GM20000 (cell line): ENCODE measurements at places on chromosomes 12 and 14.

DNA sequence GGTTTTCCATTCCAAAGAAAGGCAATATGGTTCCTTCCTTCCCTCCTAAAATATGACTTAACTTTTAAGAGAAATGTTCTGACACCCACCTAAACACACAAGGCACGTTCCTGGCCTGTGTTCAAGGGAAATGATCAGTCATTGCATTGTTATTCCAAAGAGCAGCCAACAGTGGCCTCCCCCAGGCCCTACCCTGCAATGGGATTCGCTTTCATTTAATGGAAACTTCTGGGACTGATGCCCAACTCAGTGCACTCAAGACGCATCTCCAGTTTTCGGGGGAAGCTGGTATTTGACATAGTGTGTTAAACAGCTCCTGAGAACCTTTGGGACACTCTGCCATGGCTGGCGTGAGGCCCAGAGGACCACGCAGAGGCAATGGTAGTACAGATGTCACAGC is 65.9 kb downstream of the DDX51 start:
- DNase-seq = no peak

GRCh38 chr12:91542067-91542466 is 359.4 kb upstream of the DCN start:
- DNase-seq = no peak

GRCh38 chr14:49950275-49951228 is 57.7 kb downstream of the ARF6 start:
- DNase-seq = no peak

DNA sequence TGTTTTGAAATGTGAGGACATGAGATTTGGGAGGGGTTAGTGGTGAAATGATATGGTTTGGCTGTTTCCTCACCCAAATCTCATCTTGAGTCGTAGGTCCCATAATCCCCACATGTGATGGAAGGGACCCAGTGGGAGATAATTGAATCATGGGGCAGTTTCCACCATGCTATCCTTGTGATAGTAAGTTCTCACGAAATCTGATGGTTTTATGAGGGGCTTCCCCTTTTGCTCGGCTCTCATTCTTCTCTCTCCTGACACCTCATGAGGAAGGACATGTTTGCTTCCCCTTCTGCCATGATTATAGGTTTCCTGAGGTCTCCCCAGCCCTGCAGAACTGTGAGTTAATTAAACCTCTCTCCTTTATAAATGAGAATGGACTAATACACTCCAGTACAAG is 18.0 kb downstream of the GALNT6 start:
- no peak for DNase-seq

GRCh38 chr12:19894803-19895202 is 455.5 kb downstream of the AEBP2 start:
- peak; percentile 51 for DNase-seq

GRCh38 chr12:26595806-26596205 is 237.2 kb downstream of the ITPR2 start:
- no peak for DNase-seq

- no peak for DNase-seq
These were observed 260.0 kb downstream of the DUSP6 start for GRCh38 chr12:89092297-89092696.

- no peak for DNase-seq
These were observed 158.4 kb downstream of the C12orf50 start for GRCh38 chr12:87870493-87871460.

- no peak for DNase-seq
These were observed 53.0 kb downstream of the SAV1 start for GRCh38 chr14:50615056-50615455.

- no peak for DNase-seq
These were observed 56.6 kb upstream of the SCN8A start for GRCh38 chr12:51534216-51535074.

GRCh38 chr12:112598626-112599025 is 179.9 kb downstream of the PTPN11 start:
- no peak for DNase-seq

DNA sequence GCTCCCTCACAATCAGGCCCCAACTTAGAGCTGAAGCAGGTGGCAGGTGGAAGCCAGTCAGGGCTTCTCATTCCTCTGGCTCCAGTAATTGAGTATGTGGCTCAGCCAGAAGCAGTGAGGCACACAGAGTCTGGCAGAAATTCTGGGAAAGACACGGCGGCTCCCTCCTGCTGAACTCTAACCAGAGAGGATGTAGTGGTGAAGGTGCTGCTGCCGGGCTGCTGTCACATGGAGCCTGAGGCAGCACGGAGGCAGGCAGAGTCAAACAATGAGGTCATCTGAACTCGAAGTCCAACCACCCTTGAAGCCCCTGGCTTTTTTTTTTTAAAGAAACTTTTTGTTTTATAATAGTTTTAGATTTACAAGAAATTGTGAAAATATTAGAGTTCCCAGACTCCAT is 33.4 kb upstream of the SMOC1 start:
- DNase-seq = peak; percentile 14

DNA sequence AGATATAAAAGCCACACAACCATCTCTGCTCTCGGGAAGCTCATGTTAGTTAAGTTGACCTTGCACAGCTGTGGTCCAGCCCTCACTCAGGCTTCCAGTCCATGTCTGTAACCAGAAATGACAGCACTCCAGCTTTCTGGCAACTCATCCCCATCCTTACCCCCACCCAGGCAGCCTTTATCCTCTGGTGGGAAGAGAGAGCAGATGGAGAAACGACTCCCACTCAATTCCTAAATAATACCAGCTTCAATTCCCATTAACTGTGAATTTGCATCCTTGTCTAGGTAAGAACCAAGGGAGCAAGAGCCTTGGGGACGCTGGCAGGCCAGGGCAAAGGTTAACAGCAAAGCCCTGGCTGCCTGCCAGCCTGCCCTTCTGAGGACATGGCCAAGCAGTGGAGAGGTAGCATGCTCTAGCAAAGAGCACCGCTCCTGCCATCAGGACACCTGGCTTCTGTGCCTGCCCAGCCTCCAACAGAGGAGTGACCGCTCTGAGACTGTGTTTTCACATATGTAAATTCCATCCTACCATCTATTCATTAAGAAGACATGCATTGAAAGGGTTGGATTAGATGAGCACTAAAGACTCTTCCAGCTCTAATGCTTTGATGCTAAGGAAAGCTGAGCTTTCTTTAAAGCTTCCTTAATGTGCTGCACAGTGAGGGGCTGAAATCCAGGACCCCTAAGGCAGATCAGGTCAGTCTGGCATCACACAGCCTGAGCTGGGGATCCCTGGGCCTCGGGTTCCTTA is 236.1 kb downstream of the GRIN2B start:
- no peak for DNase-seq

DNA sequence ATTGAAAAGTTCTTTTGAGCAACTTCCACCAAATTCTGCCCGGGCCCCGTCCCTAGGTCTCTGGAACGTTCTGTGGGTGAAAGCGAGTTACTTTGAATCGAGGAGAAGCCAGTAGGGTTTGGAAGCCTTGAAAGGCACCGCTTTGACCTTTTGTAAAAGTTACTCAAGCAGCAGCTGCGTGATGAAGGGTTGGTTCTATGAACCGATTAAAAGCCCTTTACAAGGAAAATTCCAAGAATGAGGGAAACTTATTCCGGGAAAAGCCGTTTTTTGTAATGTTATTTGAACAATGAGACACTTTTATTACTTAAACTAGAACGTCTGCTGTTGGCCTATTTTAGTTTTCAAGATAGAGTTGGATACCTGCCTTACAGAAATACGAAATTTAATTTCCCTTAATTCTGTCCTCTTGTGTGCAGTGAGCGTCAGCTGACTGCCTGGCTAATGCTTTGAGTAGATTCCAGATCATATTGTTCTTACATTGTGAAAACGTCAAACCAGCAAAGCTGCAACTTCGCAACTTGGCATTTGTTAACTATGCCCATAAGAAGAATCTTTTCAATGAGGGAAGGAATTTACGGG is 906 bp downstream of the LARP4 start:
- DNase-seq = peak; percentile 16

GRCh38 chr12:49518914-49519573 is 19.8 kb upstream of the KCNH3 start:
- no peak for DNase-seq

- DNase-seq = no peak
These were observed 44.9 kb downstream of the FOS start for GRCh38 chr14:75323571-75323970.

GRCh38 chr14:81006266-81006665 is 50.8 kb downstream of the TSHR start:
- DNase-seq = no peak

DNA sequence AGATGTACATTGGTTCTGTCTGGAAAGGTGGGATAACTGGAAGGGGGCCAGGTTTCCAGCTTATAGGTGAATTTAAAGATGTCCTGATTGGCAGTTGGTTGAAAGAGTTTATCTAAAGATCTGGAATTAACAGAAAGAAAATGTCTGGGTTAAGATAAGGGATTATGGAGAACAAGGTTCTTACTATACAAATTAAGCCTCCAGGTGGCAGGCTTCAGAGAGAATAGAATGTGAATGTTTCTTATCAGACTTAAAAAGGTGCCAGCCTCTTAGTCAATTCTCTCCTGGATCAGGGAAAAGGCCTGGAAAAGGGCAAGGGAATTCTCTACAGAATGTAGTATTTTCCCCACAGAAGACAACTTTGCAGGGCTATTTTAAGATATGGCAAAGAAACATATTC is 53.1 kb downstream of the CNTN1 start:
- DNase-seq = no peak

DNA sequence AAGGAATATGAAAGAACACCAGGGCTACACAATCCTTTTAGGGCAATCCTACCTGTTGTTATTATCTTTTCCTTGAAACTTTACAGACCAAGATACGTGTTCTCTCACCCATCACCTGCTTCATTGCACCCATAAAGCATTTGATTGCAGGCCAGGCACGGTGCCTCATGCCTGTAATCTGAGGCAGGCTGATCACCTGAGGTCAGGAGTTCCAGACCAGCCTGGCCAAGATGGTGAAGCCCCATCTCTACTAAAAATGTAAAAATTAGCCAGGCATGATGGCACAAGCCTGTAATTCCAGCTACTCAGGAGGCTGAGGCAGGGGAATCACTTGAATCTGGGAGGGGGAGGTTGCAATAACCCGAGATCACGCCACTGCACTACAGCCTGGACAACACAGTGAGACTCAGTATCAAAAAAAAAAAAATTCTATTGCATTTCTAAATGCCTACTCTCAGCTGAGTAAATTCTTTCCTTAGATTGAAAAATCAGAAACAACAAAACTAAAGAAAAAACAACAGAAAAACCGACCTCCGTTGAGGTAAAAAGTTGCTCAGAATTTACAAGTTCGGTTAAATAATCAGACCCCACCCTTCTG is 183.7 kb upstream of the TMEM132C start:
- DNase-seq = no peak

DNA sequence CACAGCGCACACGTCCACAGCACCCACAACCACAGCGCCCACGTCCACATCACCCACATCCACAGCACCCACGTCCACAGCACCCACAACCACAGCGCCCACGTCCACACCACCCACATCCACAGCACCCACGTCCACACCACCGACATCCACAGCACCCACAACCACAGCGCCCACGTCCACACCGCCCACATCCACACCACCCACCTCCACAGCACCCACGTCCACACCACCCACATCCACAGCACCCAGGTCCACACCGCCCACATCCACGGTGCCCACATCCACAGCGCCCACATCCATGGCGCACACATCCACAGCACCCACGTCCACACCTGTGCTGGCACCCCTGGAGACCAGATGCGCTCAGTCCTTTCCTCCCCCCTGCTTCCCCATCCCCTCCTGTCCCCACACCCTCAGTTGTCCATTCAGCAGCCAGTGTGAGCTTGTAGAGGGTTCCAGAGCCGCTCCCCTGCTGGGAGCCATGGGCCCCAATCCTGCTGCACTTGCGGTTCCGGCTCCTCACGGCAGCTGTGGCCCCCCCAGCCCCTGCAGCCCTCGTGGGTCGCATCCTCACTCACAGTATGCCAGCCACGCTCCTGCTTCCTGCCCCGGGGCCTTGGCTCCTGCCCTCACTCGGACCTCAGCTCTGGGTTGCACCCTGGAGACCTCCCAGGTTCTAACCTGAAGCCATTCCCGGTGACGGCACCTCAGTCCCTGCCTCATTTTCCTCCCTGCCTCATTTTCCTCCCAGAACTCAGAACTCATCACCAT is 37.8 kb downstream of the GALNT9 start:
- DNase-seq = no peak

DNA sequence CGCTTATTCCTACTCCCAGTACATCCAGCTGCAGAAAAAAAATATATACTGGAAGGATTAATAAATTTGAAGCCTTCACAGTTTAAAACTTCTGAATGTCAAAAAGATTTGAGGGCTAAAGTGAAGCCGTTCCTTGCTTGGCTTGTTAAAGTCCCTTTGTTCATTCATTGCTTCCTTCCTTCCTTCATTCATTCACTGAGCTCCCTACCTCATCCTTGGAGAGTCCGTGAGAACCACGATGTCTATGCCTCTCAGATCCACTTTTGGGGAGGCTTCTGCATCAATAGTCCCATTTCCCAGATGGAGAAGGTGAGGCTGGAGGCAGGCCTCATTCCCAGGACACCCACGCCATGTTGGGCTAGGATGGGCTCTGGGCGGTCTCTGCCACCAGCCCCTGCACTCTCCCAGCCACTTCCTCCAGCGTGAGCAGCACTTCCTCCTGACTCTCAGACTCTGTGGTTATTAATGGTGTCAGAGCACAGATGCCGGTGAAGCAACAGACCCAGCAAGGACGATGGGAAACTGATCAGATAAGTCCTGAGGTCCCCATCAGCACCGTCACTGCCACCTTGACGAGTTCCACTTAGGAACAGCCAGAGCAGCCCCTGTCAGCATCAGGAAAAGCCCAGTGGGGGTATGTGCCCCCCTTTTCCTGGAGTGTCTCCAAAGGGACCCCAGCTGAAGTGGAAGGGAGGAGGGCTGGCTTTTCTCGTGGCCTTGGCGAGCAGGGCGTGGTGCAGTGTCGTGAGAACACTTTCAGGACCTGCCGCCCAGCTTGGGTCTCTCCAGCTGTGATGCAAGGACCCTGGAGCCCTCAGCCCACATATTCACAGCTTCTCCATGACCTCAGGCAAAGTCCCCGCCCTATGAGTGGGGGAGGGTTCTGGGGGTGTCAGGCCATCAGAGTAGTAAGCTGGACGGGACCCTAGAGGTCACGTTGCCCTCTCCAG is 21.2 kb downstream of the ASB2 start:
- peak; percentile 62 for DNase-seq

DNA sequence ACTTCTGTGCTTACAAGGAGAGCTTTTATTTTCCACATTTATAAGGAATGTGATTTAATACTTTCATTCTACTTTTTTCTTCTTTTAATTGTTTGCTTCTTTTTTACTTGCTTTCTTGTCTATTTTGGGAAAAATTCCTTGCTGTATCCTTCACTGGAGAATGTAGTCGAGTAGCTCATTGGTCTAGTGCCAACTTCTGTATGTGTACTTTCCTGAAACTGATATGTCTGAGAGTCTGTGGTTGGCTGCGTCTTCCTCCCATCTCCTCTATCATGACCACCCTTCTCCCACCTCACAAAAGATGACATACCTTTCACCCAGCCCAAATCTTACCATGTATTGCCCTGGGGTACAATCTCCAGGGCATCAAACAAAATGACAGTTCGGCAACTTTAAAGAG is 51.8 kb downstream of the MSRB3 start:
- DNase-seq = no peak

DNA sequence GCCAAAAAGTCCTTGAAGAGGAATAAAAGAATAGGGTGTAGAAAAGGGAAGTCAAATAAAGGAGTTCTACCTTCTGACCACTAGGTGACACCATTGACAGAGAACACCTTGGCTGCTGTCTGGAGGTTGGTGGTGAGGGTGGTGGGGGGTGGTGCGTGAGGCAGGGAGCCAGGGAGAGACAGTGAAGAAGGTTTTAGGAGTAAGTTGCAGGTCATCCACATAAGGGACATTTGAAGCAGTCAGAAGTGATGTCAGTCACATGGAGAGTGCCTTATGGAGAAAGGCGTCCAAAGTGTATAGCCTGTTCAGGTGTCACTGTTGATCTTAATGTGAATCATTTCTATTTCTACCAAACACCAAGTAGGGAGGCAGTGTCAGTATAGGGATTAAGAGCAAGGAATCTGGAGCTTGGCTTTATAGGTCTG is 279.3 kb upstream of the DDHD1 start:
- peak; percentile 60 for DNase-seq
